ENCODE measurements at places on chromosomes 12 and 14.
A peak's percentile ranks its signal among the peaks of the same experiment; 100 is the strongest.

GRCh38 chr12:47801170-47801903 lies 18.4 kb downstream of the HDAC7 start:
- no peak for DNase-seq

GRCh38 chr14:105885561-105886320 lies 359.4 kb downstream of the TMEM121 start:
- DNase-seq = no peak

DNA sequence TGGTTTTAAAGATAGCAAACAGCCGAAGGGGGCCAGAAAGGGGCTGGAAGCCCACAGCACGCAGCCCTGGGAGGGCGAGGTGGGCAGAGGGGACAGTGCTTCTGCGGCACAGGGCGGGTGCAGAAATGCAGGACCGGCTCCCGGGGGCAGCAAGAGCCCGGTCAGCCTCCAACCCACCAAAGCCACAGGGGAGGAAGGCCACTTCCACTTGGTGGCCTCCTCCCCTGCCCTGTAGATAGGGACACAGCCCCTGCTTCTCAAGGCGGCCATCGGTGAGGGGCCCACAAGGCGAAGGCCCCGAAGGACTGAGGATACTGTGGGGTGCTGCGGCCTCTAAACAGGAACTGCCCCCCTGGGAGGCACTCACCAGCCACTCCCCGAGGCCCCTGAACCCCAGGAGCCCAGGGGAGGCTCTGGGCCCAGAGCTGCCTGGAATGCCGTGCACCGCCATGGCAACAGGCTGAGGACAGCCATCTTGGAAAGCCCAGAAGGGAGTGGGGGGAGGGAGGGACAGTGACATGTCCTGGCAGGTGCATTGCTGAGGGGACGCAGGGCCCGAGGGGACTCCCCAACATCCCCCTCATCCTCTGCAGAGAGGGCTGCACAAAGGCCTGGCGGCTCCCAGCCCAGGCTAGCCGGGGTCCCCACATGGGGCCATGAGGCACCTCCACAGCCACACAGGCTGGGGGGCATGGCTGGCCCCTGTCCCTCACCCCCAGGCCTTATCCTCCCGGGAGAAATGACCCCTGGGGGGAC lies 114.7 kb downstream of the NCOR2 start:
- DNase-seq = no peak

GRCh38 chr12:15227004-15227679 lies 5.9 kb upstream of the RERG start:
- no peak for DNase-seq

- no peak for DNase-seq
Measured at GRCh38 chr12:47192051-47192450, 112.3 kb upstream of the AMIGO2 start.

- no peak for DNase-seq
Measured at GRCh38 chr14:44634692-44635091, 127.6 kb upstream of the FSCB start.

- DNase-seq = peak; percentile 57
Measured at GRCh38 chr14:32366256-32366879, 37.3 kb downstream of the AKAP6 start.

DNA sequence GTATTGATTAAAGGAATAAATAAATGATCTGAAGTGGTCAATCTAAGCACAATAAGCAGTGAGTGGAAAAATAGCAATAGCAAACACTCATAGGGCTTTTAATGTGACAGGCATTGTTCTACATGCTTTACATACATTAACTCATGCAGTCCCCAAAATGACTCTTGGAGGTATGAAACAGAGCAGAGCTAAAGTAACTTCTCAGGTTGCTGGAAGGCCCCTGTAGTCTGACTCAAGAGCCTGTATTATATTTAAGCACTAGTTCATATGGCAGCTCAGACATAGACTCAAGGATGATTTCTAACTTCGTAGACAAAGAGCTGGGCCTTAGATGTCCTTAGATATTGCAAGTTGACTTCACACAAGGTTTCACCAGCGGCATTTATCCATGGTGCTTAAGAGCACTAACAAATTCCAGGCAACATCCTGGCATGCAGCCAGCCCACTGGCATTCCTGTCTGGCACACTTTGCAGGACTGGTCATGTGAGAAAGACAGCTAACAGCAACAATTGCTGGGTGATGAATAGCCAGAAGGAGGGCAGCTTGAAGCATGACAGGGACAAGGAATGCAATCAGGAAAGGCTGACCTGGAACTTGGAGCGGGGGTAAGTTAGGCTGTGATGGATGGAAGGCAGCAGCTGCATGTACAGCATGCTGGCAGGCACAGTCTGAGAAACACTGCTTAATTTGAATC lies 22.9 kb upstream of the KTN1 start:
- DNase-seq = peak; percentile 97

GRCh38 chr14:73752297-73752992 lies 38.3 kb upstream of the PNMA1 start:
- DNase-seq = peak; percentile 89

DNA sequence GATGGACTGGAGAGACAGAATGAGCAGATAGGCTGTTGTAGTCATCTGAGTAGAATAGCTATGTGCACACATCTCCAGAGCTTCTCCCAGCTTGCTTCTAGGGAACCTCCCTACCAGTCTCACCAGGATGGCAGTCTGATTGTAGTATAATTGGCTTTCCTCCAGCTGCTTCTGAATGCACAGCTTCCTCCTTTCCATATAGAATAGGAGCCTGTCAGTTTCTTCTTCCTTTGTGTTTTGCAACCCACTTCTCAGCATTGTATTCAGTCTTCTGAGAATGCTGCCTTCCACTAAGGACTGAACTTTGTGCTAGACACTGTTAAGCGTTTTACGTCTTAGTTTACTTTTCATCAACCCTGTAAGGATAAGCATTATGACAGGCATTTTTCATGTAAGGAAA lies 2.2 kb upstream of the CSAD start:
- peak; percentile 21 for DNase-seq

DNA sequence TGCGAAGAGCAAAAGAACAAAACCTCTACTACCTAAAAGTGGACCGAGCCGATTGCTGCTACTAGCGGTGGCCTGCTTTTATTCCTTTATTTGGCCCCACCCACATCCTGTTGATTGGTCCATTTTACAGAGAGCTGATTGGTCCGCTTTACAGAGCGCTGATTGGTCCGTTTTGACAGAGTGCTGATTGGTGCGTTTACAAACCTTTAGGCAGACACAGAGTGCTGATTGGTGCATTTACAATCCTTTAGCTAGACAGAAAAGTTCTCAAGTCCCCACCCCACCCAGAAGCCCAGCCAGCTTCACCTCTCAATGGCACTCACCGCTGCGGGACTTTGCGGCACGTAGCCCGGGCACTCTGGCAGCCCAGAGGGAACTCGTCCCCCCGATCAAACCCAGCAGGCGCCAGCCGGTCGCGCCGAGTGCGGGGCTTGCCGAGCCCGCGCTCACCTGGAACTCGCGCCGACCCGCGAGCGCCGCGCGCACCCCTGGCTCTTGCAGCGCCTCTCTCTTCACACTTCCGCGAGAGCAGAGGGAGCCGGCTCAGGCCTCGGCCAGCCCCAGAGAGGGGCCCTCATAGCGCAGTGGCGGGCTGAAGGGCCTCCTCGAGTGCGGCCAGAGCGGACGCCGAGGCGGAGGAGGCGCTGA lies 8.7 kb upstream of the FGD4 start:
- DNase-seq = peak; percentile 44

DNA sequence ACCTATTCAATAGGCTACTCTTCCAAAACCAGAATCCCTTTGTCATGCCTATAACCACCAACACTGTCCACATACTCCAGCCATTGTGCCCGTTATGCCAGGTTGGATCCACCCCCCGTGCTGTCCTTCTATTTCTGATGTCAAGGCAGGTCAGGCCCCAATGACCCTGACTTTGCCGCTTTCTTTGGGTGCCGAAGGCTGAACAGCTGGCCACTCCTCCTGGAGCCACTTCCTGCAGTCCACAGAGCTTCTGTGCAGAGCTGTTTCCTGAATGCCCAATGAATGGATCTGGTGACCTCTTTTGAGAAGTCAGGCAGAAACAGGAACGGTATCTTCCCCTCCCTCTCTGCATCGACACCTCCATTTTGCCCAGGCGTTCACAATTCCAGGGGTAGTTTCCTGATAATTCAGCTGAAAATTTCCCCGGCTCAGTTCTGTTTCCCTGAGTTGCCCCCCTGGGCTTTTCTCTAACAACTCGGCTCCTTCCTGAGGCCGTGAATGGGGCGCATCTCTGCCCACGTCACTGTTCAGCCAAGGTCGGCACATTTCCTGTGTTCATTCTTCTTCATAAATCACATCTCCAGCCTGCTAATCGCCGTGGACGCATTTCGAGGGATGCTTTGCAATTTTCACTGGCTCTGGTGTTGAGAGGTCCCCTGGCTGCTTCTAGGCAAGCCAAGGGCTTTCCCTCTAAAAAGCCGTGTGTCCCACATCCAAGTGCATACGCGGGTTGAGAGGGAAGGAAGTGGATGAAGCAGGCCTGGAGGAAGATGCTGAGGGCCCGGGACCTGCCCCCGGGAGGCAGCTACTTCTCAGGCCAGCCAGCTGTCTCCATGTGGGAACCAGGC lies 86.5 kb downstream of the PAPOLA start:
- DNase-seq = peak; percentile 30

DNA sequence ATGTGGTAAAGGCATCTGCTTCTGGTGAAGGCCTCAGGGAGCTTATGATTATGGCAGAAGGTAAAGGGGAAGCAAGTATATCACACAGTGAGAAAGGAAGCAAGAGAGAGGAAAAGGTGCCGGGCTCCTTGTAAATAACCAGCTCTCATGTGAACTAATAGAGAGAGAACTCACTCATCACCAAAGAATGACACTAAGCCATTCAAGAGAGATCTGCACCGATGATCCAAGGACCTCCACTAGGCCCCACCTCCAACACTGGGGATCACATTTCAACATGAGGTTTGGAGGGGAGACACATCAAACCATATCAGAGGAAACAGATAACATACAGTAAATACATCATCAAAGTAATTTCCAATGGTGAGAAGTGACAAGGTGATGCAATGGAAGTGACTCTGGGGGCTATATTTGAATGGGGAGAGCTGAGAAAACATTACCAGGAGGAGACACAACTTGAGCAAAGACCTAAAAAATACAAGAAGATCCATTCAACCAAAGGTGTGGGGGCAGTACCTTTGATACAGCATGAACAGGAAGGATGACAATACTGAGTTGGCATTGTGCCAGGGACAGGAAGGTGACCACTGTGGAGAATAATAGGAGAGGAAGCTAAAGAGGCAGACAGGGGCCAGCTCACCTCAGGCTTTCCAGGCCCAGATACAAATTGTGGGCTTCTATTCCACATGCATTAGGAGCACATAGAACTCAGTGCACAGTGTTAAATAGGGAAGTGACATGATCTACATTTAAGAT lies 134.4 kb upstream of the GRIP1 start:
- DNase-seq = no peak

- DNase-seq = peak; percentile 66
Measured at GRCh38 chr14:102593061-102593824, 794 bp downstream of the RCOR1 start.

DNA sequence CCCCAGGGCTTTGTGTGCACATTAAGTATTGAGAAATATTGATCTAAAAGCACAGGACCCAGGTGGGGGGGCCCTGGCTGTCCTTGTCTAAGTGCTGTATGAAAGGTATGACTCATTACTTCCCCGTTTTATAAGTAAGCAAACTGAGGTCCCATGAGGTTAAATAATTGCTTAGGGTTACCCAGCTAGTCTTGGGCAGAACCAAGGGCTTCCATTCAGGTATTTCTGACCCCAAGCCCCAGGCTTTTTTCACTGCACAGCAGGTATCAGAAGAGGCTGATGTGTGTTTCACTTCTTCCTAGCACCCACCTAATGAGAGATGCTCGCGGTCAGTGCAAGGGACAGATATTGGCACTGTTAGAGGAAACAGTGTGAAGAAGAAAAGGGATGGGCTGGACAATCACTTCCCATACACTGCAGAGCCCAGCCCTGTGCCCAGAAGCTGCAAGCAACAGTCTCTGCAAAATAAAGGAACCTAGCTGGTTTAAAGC lies 4.7 kb upstream of the TC2N start:
- DNase-seq = no peak

- no peak for DNase-seq
Measured at GRCh38 chr12:85527192-85527591, 247.2 kb downstream of the ALX1 start.
